B cell (primary cell): ENCODE measurements at places on chromosomes 11 and 22.
A peak's percentile ranks its signal among the peaks of the same experiment; 100 is the strongest.

DNA sequence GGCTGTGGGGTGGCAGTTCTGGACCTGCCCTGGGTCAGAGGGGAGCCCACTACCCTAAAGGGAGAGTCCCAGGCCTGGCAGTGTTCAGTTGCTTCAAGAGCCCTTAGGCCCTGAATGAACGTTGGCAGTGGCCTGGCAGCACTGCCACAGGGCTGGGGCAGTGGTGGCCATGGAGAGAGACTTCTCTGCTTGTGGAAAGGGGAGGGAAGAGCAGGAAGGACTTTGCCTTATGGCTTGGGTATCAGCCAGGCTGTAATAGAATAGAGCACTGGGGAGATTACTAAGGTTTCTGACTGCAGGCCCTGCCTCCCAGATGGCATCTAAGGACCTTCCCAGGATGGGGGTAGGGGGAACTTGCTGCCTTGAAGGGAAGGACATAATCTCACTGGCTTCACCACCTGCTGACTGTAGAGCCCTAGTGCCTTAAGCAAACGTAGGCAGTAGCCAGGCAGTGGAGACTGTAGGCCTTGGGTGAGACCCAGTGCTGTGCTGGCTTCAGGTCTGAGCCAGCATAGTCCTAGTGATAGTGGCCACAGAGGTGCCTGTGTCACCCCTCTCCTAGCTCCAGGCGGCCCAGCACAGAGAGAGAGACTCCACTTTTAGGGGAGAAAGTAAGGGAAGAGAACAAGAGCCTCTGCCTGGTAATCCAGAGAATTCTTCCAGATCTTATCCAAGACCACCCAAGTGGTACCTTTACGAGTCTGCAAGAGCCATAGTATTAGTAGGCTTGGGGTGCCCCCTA is 27.6 kb downstream of the PLA2G6 start:
- DNase-seq, result no peak
- no peaks in the 10 kb centered on the region for H3K36me3 ChIP-seq
- H3K27ac ChIP-seq, result no peak overlapping the region
- H3K4me3 ChIP-seq, result no peak overlapping the region
- no peaks in the 10 kb centered on the region for H3K27me3 ChIP-seq

DNA sequence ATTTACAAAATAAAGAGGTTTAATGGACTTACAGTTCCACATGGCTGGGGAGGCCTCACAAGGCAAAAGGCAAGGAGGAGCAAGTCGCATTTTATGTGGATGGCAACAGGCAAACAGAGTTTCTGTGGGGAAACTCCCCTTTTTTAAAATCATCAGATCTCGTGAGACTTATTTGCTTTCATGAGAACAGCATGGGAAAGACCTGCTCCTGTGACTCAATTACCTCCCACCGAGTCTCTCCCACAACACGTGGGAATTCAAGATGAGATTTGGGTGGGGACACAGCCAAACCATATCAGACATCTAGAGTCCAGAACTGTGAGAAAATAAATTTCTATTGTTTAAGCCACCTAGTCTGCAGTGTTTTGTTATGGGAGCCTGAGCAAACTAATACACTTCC is 80.8 kb downstream of the ME3 start:
- no peak for DNase-seq
- no peak overlapping the region for H3K27ac ChIP-seq
- H3K36me3 ChIP-seq, result no peaks in the 10 kb centered on the region
- no peak overlapping the region for H3K4me3 ChIP-seq
- H3K4me1 ChIP-seq, result peaks cover 7% of the 10 kb centered on the region
- no peaks in the 10 kb centered on the region for H3K27me3 ChIP-seq

DNA sequence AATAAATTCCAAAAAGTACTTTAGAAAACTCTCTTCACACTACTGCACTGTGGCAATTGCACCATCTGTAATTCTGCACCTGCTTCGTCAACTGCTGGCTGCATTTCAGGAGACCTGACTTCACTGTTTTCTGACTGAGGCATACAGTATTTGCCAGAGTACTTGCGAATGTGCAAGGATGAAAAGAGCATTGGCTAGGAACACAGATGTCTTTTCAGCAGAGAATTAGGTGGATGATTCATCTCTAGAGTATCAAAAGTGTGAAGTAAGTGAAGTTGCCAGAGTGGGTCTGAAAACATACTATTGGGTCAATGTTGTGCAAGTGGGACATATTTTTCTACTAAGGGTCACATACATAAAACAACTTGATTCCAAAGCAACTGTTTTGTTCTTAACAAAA is 427.5 kb upstream of the CCDC90B start:
- no peaks in the 10 kb centered on the region for H3K36me3 ChIP-seq
- H3K4me3 ChIP-seq, result no peak overlapping the region
- no peaks in the 10 kb centered on the region for H3K4me1 ChIP-seq
- DNase-seq, result no peak
- H3K27me3 ChIP-seq, result no peaks in the 10 kb centered on the region

DNA sequence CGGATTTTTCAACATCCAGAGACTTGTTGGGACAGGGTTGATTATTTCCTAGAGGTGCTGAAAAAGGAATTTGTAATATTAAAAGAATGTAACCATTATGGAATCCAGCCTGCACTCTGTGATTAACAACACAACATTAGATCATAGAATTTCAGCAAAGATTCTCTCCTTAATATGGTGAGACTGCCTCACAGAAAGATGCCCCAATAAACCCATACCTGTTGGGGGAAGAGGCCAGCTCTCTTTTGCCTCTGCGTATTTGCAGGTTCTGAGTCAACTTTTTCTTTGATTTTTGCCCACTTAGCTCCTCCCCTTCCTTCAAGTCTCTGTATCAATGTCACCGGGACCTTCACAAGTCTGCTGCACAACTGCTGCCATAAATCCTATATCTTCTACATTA is 12.4 kb upstream of the MTMR3 start:
- no peak overlapping the region for H3K27ac ChIP-seq
- H3K4me3 ChIP-seq, result no peak overlapping the region
- no peaks in the 10 kb centered on the region for H3K27me3 ChIP-seq
- no peaks in the 10 kb centered on the region for H3K4me1 ChIP-seq
- DNase-seq, result no peak
- H3K36me3 ChIP-seq, result no peaks in the 10 kb centered on the region

DNA sequence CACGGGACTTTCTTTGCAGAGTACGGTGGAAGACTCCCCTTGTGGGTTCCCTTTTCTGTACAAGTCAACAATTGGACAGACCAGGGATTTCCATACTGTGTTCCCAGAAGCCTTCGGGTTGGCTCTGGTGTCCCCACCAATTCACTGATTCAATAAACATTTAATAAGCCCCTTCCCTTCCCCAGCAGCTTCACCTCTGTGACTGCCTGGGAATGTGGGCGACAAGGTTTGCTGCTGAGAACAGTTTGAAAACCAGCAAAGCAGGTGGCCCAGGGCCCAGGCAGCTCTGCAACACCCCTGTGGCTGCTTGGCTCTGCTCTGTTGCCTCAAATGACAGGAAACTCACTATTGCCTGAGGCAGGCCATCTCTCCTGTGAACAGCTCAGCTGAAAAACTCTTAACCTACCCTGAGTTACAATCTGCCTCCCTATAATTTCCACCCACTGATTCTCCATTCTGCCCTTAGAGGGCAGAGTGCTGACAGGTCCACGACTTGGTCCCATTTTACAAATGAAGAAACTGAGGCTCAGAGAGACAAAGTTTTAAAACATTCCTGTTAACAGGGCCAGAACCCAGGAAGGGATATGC is 10.4 kb downstream of the ADORA2A start:
- no peaks in the 10 kb centered on the region for H3K27me3 ChIP-seq
- peaks cover 3% of the 10 kb centered on the region for H3K36me3 ChIP-seq
- peaks cover 66% of the 10 kb centered on the region for H3K4me1 ChIP-seq
- peak overlapping the region; percentile 98 for H3K27ac ChIP-seq
- H3K4me3 ChIP-seq, result peak overlapping the region; percentile 8
- peak; percentile 78 for DNase-seq

GRCh38 chr11:131864228-131864627 is 493.8 kb downstream of the NTM start:
- H3K36me3 ChIP-seq, result no peaks in the 10 kb centered on the region
- no peaks in the 10 kb centered on the region for H3K4me1 ChIP-seq
- no peak overlapping the region for H3K4me3 ChIP-seq
- H3K27me3 ChIP-seq, result no peaks in the 10 kb centered on the region
- DNase-seq, result no peak

DNA sequence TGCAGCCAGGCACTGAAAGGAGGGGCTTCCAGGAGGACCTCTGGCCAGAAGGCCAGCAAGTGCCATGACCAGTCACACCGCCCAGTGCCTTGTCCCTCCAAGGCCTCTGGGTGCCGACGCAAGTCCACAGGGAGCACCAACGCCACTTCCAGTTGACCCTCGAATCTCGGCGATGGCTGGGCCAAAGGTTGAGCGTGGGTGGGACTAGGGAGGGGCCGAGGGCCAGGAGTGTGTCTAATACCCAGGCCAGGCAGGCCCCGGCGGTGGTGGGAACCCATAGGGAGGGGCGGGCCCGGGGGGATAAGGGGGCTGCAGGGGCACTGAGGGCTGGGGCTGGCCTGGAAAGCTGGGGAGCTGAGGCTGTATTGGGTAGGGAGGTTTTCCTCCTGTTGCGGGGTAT is 29.3 kb downstream of the CD5 start:
- peaks cover 9% of the 10 kb centered on the region for H3K4me1 ChIP-seq
- no peak for DNase-seq
- no peak overlapping the region for H3K27ac ChIP-seq
- peaks cover 9% of the 10 kb centered on the region for H3K36me3 ChIP-seq
- no peaks in the 10 kb centered on the region for H3K27me3 ChIP-seq
- no peak overlapping the region for H3K4me3 ChIP-seq

- DNase-seq, result no peak
- H3K4me3 ChIP-seq, result no peak overlapping the region
- no peaks in the 10 kb centered on the region for H3K27me3 ChIP-seq
- no peak overlapping the region for H3K27ac ChIP-seq
- H3K36me3 ChIP-seq, result no peaks in the 10 kb centered on the region
- peaks cover 5% of the 10 kb centered on the region for H3K4me1 ChIP-seq
Measured at GRCh38 chr11:30509364-30509763, 76.8 kb downstream of the MPPED2 start.

GRCh38 chr22:21632237-21632895 is at the start of gene CCDC116:
CCDC116 (plus strand) TSS chr22:21632760; CDS start chr22:21633182, 422 bp downstream.
- no peak within 1 kb of the TSS for H3K27ac ChIP-seq
- DNase-seq, result peak; percentile 54
- no peaks in the 10 kb centered on the region for H3K27me3 ChIP-seq
- no peak within 1 kb of the TSS for H3K4me3 ChIP-seq

GRCh38 chr11:31240340-31240904 is 129.1 kb downstream of the DCDC1 start:
- H3K4me3 ChIP-seq, result no peak overlapping the region
- H3K36me3 ChIP-seq, result no peaks in the 10 kb centered on the region
- no peaks in the 10 kb centered on the region for H3K4me1 ChIP-seq
- no peaks in the 10 kb centered on the region for H3K27me3 ChIP-seq
- H3K27ac ChIP-seq, result no peak overlapping the region

- H3K27me3 ChIP-seq, result no peaks in the 10 kb centered on the region
- peaks cover 11% of the 10 kb centered on the region for H3K4me1 ChIP-seq
- no peak overlapping the region for H3K27ac ChIP-seq
- no peaks in the 10 kb centered on the region for H3K36me3 ChIP-seq
Measured at GRCh38 chr22:37126882-37127281, 17.4 kb upstream of the TMPRSS6 start.

- no peaks in the 10 kb centered on the region for H3K36me3 ChIP-seq
- no peaks in the 10 kb centered on the region for H3K4me1 ChIP-seq
- H3K4me3 ChIP-seq, result no peak overlapping the region
- H3K27me3 ChIP-seq, result no peaks in the 10 kb centered on the region
Measured at GRCh38 chr11:119789766-119790407, 60.9 kb upstream of the NECTIN1 start.

- H3K27me3 ChIP-seq, result peaks cover 5% of the 10 kb centered on the region
- no peak for DNase-seq
- H3K4me1 ChIP-seq, result peaks cover 7% of the 10 kb centered on the region
- H3K4me3 ChIP-seq, result no peak overlapping the region
- no peaks in the 10 kb centered on the region for H3K36me3 ChIP-seq
- H3K27ac ChIP-seq, result no peak overlapping the region
Measured at GRCh38 chr11:46309814-46310259, 32.4 kb downstream of the CREB3L1 start.

DNA sequence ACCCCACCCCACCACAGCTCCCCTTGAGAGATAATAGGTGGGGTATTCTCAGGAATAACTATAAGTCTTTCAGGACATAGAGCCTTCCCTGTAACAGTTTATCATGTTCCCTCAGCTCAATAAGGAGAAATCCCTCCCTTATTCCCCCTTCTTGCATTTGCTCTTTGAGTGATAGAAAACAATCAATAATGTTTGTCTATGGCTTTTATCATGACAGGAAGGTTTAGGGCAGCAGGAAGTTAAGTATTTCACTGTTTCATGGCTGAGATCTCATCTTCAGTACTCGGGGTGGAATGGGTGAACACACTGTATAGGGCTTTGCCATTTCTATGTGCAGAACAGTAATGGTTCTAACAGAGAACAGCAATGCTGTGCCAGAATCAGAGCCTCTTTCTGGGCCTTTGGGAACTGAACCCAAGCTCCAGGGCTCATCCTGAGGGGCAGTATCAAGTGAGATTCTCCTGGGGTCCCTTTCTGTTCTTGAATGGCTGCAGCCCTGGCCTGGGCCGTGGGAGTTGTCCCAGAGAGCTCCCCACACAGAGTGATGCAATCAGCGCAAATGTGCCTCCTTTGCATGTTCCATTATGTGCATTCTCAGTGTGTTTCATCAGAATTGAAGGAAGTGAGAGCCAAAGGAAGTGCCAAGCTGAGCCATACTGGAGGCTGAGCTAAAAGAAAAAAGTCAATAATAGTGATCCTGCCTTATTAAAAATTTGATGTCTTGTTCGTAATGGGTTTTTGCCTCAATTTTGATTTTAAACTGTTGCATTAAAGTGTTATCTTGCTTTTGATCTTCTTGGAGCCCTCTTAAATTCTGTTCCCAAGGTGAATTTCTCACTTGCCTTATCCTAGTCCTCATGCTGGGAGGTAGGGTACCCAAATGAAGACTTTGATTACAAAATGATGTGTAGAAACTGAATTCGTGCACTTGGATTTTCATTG is 2.9 kb upstream of the CYP2R1 start:
- no peak for DNase-seq
- H3K4me1 ChIP-seq, result peaks cover 5% of the 10 kb centered on the region
- H3K4me3 ChIP-seq, result no peak overlapping the region
- H3K27me3 ChIP-seq, result no peaks in the 10 kb centered on the region
- H3K27ac ChIP-seq, result no peak overlapping the region

- no peaks in the 10 kb centered on the region for H3K27me3 ChIP-seq
- no peak overlapping the region for H3K27ac ChIP-seq
- H3K4me3 ChIP-seq, result no peak overlapping the region
- H3K4me1 ChIP-seq, result peaks cover 3% of the 10 kb centered on the region
Measured at GRCh38 chr11:64216879-64217278, 9.1 kb downstream of the TRPT1 start.

GRCh38 chr22:25663654-25664053 is 78.3 kb upstream of the MYO18B start:
- no peak for DNase-seq
- H3K27ac ChIP-seq, result no peak overlapping the region
- peaks cover 19% of the 10 kb centered on the region for H3K4me1 ChIP-seq
- no peaks in the 10 kb centered on the region for H3K36me3 ChIP-seq
- H3K27me3 ChIP-seq, result no peaks in the 10 kb centered on the region

DNA sequence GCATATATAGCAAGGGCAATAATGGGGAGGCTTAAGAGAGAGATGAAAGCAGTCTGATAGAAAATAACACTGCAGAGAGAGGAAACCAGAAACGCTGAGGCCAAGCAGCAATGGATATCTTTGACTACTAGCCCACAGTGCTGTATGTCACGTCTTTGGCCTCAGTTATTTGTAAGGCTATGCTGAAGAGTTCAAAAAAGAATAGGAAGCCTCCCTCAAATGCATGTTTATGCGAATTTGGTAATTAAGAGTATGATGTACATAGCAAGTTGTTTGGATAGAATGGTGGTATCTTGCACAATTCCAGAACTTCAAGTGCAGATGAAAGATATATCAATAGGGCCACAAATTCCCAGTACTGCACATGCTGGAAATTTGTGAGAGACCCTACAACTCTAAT is 89.2 kb downstream of the MPPED2 start:
- no peaks in the 10 kb centered on the region for H3K4me1 ChIP-seq
- H3K4me3 ChIP-seq, result no peak overlapping the region
- no peaks in the 10 kb centered on the region for H3K27me3 ChIP-seq
- H3K27ac ChIP-seq, result no peak overlapping the region
- no peak for DNase-seq
- H3K36me3 ChIP-seq, result no peaks in the 10 kb centered on the region
